ENCODE measurements at places on chromosomes 13 and 19.

DNA sequence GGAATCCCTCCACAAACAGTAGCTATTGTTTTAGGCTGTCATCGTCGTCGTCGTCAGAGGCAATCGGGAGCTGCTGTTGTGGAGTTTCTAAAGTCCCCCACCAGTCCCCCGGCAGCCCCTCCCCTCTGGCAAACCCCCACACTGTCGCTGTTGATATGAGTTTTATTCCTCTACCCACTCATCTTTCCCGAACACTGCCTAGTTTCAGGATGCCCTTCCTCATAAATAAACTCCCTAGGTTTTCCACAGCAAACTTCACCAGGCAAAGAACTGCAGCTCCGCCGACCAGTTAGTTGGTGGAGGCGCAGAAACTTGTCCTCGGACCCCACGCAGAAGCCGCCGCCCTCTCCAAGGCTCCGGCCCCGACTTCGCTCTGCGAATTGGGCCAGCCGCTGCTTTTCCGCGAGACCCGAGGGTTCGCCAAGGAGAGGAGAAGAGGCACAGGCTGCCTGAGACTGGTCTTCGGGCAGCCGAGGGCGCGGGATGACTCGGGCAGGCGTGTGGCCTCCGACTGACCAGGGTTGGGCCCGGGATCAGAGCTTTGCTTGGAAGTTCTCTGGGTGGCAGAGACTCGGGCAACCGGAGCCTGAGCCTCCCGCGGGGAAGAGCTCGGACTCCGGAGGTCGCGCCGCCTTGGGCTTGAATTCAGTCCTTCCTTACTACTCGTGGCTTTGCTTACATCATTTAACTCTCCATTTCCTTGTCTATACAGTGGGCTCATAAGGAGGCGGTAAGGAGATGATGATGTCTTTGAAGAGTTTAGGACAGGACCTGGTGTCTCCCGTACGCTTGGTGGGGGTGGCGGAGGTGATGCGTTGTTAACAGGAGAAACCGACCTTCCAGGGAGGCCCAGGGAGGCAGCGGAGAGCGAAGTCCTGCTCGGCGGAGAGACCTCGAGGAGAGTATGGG, 7.9 kb downstream of the PDX1 start:
- DNase-seq: no peak

DNA sequence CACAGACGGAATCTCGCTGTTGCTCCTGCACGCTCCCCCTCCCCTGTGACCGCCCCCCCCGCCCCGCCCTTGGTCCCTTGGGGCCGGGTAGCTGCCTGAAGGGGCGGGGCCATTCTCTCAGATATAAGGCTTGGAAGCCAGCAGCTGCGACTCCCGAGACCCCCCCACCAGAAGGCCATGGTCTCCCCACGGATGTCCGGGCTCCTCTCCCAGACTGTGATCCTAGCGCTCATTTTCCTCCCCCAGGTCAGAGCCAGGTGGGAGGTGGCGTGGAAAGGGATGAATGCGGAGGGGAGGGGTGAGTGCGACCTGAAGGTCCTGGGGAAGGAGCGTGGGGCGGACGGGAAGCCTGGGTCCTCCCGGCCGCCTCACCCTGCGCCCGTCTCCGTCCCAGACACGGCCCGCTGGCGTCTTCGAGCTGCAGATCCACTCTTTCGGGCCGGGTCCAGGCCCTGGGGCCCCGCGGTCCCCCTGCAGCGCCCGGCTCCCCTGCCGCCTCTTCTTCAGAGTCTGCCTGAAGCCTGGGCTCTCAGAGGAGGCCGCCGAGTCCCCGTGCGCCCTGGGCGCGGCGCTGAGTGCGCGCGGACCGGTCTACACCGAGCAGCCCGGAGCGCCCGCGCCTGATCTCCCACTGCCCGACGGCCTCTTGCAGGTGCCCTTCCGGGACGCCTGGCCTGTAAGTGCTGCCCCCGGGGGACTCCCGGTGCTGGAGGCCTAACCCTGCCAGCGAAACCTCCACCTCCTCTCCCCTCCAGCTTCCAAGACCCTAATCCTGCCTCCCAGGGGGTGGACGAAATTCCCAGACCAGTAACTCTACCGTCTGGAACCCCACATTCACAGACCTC, at the start of gene DLL3:
TSS of gene DLL3 (plus strand) at position 150 of the 845 bp plus-strand sequence. CDS start at position 178, 28 bp downstream.
- DNase-seq: no peak

DNA sequence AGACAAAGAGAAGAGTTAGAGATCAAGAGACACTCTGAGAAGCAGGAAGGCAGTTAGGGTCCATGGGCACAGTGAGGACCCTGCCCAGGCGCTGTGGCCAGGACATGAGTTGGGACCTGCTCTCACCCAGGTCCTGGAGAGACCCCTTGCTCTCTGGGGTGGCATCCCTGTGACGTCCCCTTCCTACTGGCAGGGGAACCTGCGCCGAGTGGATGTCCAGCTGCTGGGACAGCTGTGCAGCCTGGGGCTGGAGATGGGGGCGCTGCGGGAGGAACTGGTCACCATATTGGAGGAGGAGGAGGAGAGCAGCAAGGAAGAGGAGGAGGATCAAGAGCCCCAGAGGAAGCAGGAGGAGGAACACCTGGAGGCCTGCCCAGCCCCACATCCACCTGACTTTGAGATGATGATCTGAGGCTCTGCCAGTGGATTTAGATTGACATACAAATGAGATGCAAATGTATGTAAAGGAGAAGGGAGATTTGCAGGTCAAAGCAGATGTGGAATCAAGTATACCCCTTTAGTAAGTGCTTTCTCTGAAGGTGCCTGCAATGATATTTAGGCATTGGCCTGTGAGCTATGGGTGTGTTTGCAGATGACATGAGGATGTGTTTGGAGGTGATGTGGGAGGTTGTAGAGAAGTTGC, 978 bp downstream of the ERICH4 start:
- peak; percentile 41 for DNase-seq

- no peak for DNase-seq
Observed at GRCh38 chr13:28231642-28232041, 93.3 kb downstream of the PAN3 start.

- no peak for DNase-seq
Observed at GRCh38 chr19:36838784-36839324, 667 bp upstream of the ZNF790 start.

- DNase-seq: no peak
Observed at GRCh38 chr13:33110713-33111413, 94.6 kb downstream of the KL start.

GRCh38 chr19:17339088-17339741, 1.9 kb downstream of the GTPBP3 start:
- DNase-seq: peak; percentile 76

DNA sequence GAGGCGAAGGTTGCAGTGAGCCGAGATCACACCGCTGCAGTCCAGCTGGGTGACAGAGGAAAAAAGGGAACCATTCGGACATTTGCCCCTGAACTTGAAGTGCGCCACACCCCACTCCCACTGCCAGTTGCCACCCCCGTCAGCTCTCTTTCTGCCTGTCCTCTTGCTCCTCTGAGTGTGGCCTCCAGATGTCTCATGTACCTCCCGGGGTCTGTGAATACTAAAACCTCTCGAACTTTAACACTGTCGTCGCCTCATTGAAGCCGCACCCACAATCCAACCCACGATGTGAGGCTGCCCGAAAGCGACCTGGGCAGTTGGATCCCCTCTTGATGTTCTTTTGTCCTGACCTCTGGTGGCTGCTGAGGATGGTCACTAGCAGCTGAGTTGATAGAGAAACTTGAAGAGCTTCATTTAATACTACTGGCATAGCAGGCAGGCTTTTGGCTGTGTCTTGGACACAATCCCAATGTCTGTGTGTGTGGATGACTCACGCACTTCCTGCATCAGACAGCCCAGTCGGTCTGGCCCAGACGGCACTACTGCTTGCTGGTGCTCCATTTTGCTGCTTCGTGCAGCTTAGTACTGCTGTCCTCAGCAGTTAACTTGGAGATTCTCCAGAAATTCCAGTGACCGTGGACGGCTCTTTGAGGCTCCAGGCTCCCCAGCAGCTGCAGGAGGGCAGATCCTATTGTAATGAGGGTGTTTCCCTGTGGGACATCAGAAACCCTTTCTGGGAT, 4.2 kb downstream of the FPR3 start:
- no peak for DNase-seq

GRCh38 chr13:93248627-93249047, 22.0 kb downstream of the GPC6 start:
- DNase-seq: no peak

DNA sequence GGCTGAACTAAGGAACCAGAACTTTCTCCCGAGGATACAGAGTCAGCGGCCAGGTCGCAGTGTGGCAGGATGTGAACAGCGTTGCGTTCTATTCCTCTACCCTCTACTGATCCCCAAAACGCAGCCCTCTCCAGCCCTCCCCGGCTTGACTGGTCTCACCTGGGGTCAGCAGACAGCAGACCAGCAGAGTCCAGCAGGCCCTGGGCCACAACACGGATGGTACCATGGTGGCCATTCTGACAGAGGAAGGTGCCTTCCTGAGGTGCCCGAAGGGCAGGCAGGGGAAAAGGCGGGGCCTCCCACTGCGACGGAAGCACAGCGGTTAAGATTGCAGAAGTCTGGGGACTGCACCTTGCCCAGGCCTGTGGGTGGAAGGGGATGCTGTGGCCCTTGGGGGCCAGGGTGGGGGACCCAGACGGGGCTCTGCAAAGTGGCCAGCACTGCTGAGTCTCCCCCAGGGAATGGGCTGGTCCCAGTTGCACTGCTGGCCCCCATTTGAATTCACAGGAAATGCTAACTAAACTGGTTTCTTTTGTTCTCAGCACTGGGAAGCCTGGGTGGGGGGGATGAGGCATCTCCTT, at the start of gene ICAM3:
TSS of gene ICAM3 (minus strand) at position 245 of the 581 bp plus-strand sequence. CDS start at position 235, 10 bp downstream.
- DNase-seq: peak; percentile 88

GRCh38 chr19:18123819-18124218, 26.2 kb downstream of the MAST3 start:
- no peak for DNase-seq

DNA sequence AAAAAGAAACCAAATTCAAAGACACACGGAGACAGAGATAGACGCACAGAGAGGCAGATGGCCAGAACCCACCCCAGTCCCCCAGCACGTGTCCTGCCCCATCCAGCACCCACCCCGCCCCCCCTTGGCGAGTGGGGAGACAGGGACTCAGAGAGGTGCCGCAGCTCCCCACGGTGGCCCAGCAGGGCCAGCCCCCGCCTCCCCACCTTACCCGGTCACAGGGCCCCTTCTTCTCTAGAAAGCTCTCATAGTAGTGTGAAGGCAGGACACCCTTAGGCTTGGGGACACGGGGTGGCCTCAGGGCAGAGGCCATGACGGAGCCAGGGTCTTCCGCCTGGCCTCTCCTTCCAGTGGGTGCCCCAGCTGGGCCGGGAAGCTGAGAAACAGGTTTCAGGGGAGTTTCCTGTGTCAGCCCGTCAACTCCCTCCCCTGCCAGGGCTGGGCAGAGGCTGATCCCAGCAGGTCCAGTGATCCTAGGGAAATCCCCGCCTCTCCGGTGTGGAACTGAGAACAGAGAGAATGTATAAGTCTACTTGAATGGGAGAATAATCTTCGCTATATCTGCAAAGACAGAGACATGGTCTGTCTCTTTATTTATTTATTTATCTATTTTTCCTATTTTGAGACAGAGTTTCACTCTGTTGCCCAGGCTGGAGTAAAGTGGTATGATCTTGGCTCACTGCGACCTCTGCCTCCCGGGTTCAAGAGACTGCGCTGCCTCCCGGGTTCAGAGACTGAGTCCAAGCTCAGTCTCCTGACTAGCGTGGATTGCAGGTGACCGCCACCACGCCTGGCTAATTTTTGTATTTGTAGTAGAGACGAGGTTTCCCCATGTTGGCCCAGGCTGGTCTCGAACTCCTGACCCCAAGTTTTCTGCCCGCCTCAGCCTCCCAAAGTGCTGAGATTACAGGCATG, at the start of gene STAP2:
TSS of gene STAP2 (minus strand) at position 387 of the 915 bp plus-strand sequence. CDS start at position 313, 74 bp downstream.
- no peak for DNase-seq

- peak; percentile 86 for DNase-seq
Observed at GRCh38 chr19:5690955-5691821, 1.1 kb downstream of the RPL36 start.

- DNase-seq: no peak
Observed at GRCh38 chr19:4622695-4623421, 16.5 kb upstream of the TNFAIP8L1 start.

GRCh38 chr19:49127674-49128544, 8.6 kb downstream of the PPFIA3 start:
- peak; percentile 96 for DNase-seq

GRCh38 chr13:111184458-111185401, 69.6 kb downstream of the ARHGEF7 start:
- DNase-seq: peak; percentile 71

DNA sequence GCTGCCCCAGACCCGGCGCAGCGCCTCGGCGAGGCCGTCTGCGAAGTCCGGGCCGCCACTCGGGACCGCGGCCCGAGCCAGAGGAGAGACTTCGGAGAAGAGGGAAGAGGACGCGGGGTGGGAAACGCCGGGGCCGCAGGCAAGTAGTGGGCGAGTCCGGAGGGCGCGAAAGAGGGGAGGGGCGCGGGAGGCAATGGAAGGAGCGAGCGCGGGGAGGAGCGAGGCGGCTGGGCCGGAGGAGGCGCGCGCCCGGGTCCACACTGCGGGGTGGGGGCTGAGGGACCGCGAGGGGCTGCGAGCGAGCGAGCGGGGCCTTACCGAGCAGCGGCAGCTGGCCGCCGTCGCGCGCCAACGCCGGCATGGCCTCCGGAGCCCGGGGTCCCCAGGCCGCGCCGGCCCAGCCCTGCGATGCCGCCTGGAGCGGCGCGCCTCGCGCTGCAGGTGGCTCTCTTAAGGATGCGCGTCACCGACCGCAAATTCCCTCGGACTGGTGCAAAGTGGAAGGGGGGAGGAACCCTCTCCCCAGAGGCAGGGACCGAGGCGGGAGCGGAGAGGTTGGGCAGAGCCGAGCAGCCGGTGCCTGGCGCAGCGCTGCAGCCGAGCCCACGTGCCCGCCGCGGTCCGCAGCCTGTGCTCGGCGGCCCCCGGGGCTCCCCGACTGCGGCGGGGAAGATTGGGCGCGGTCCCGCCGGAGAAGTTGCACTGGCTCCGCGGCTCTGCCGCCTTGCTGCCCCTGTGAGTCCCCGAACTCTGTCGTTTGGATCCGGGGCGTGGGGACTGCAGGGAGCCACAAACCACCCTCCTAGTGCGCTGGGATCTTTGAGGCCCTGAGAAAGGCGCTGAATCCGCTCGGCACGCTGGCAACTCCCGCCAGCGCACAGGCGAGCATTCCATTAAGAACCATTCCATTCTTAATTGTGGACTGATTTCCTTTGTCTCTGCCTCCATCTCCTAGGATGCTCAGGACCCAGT, at the start of gene FLT3:
TSS of gene FLT3 (minus strand) at position 427 of the 972 bp plus-strand sequence. CDS start at position 361, 66 bp downstream.
- DNase-seq: peak; percentile 64

GRCh38 chr19:6766357-6767080, 716 bp downstream of the SH2D3A start:
- no peak for DNase-seq

DNA sequence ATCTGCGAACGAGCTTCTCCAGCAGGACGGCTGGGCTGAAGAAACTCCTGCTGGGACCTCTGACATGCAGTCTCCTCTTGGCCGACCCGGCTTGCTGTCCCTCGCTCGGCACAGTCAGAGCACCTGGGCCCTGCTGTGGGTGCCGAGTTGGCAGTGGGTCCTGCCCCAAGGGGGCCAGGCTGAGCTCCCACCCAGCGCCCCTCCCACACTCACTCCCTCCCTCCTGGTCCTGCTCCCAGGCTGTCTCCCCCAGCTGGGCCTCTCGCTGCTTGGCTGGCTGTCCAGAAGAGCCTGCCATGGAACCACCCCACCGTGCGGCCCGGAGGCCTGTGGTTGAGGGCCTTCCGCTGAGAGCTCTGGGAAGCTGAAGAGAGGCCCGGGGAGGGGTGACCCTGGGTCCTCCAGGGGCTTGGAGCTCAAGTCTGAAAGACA, 6.0 kb downstream of the AKT2 start:
- no peak for DNase-seq

GRCh38 chr13:44237881-44238421, 135.7 kb upstream of the SERP2 start:
- DNase-seq: no peak

Measured in activated effector memory CD4-positive, alpha-beta T cell treated with anti-CD3 and anti-CD28 coated beads, Interleukin-2, amount 50 U/mL, for 16 hours (primary cell).